Smooth muscle cell of the brain vasculature (primary cell): ENCODE measurements at places on chromosomes 3 and 15.

DNA sequence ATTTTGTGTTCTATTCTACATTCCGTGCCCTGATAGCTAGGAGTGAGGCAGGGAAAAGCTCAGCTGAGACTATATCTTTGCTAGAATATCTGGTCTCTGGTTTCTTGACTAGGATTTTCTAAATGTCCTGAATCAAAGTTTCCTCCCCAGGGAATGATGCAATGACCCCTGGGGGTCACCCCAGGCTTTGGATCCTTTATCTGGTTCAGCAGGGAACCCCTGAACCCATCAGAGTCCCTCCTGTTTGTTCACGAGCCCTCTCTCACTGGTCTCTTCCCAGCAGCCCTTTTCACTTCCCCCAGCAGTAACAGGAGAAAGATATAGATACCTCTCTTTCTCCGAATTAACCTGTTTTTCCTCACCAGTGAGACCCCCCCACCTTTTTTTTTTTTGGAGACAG, 14.3 kb downstream of the TM2D3 start:
- no peak for DNase-seq

- no peak for DNase-seq
These were observed 94.3 kb downstream of the SQOR start for GRCh38 chr15:45729141-45729540.

DNA sequence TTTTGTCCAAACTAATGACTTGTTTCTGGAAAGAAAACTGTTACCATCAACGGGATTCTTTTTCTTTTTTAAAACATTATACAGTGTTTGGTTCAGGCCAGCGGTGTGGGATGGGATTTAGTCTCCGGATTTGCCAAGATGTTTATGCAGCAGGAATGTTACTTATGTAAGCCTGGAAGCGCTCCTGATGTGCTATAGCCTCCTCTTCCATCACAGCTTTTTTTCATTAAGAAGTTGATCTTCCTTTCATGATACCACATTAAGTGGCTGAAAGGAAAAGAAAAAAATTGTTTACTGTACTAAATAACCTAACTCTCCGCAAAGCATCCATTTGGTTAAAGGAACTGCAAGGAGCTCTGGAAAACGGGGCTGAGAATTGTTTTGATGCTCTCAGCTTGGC, 120.5 kb upstream of the ALDH1A3 start:
- no peak for DNase-seq

GRCh38 chr3:177451301-177451750, 254.0 kb upstream of the TBL1XR1 start:
- no peak for DNase-seq

DNA sequence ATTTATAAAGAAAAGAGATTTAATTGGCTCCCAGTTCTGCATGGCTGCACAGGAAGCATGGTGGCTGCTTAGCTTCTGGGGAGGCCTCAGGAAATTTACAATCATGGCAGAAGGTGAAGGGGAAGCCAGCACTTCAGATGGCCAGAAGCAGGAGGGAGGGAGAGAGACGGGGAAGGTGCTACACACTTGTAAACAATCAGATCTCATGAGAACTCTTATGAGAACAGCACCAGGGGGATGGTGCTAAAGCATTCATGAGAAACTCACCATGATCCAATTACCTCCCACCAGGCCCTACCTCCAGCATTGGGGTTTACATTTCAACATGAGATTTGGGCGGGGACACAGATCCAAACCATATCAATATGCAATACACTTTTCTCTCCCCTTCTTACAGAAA, 73.7 kb downstream of the ECT2 start:
- no peak for DNase-seq

GRCh38 chr15:88684345-88684744, 45.5 kb downstream of the ISG20 start:
- no peak for DNase-seq

- DNase-seq, result no peak
These were observed 36.2 kb downstream of the FAM174B start for GRCh38 chr15:92619145-92620101.

- DNase-seq, result no peak
These were observed 304.8 kb upstream of the CTDSPL start for GRCh38 chr3:37556789-37557301.

GRCh38 chr3:14137445-14137844, 12.6 kb downstream of the TMEM43 start:
- no peak for DNase-seq

GRCh38 chr15:45386974-45387373, 8.6 kb upstream of the GATM start:
- DNase-seq, result no peak

- no peak for DNase-seq
These were observed 541.7 kb upstream of the MDFIC2 start for GRCh38 chr3:70854108-70854507.

GRCh38 chr3:47440131-47440530, 35.6 kb downstream of the SCAP start:
- no peak for DNase-seq

DNA sequence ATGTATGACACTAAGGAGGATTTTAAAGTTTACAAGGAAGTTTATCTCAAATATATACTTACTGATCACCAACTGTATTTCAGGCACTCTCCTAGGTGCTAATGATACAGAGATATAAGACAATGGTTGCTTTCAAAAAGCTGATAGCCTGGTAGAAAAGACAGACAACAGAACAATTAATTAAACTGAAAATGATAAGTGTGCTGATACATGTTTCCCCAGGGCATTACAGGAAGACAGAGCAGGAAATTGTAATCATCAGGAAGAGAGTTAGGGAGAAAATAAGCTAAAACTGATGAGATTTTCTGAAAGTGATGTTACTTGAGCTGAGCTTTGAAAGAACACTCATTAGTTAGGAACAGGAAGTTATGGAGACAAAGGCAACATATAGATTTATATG, 229.7 kb downstream of the RSRC1 start:
- no peak for DNase-seq

DNA sequence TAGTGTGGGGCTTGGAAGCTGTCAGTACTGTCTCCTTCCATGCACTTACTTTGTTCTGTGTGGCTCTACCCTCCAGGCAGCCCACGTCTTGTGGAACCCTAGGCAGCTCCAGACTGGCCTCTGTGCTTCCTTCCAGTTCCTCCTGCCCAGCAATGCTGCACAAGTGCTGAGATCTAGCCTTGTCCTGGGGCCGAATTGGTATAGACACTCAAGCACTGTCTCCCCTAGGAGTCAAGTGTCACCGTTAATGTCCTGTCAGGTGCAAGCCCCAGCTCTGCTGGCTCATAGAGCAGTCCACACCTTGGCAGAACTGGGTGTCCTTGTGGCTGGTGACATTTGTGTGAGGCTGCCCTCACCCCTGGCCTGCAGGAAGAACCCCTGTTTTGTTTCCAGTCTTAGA, 130.1 kb downstream of the EEFSEC start:
- no peak for DNase-seq

DNA sequence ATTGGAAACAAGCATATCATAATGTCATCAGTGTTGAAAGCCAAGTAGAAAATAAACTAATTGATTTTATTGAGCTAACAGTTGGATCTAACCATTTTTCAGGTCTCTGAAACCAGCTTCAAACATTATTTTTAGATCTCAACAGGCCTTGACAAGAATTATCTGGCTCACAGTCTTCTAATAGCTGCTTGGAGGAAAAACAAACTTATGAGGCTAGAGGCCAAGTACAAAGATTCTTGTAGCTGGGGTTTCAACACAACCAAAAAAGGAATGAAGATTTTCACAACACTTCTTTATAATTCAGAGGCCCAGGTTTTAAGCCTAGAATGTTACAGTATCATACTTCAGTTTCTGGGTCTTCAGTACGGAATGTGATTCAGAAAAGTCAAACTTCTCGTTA, 3.7 kb downstream of the SETMAR start:
- DNase-seq, result no peak

GRCh38 chr15:66858423-66859207, 156.6 kb downstream of the SMAD6 start:
- no peak for DNase-seq

- peak; percentile 49 for DNase-seq
These were observed 25.6 kb upstream of the GPR171 start for GRCh38 chr3:151228666-151229040.

DNA sequence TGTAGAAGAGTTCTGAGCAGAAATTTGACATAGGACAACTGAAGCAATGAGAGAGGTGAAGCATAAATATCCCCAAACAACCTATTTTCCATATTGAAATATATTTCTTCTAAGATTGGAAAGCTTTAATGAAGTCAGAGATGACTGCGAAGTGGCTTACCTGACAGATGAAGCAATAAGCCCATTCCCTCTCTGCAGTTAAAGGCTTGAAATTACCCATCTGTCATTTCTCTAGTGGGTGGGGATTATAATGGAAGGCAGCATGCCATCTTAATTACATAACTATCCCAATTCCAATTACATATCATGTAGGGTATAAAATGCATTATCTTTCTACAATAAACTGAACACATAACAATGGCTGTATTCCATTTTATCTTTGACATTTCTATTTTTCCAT, 1070.5 kb downstream of the SI start:
- DNase-seq, result no peak

DNA sequence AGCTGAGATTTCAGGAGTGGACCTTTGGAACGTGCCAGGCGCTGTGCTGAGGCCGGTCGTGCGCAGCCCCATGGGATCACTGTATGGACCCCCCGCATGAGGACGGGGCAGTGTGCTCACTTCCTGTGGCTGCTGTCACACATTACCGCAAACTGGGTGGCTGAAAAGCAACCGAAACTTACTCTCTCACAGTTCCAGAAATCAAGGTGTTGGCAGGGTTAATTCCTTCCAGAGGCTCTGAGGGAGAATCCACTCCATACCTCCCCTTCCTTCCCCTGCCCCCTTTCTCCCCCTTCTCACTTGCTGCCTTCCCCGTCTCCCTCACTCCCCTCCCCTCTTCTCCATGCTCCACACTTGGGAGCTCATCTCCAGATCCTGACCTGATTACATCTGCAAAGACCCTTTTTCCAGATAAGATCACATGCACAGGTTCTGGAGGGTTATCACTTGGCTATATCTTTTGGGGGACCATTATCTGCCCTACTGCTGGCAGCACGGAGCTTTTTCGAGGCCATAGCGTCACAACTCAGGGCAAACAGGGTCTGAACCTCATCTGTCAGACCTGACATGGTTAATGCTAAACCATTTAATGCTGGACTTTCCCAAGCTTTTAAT, 41.2 kb downstream of the KLF13 start:
- DNase-seq, result no peak

DNA sequence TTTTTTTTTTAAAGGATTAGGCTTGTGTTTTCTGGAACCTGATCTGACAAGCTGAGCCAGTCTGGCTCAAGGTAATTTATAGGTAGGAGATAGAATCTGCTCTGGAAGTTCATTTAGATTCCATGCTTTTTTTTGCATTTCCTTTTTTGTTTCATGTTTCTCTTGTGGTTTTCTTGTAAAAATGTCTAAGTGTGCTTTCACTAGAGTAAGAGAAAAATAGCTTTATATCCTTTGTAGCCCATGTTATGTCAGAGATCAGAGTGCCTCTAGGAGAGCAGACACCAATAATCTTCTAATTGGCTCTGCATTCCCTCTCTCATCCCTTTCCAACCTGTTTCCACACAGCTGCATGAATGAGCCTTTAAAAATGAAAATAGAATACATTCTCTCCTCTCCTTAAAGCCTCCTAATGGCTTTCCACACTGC, 389.8 kb upstream of the KCNMB2 start:
- no peak for DNase-seq

DNA sequence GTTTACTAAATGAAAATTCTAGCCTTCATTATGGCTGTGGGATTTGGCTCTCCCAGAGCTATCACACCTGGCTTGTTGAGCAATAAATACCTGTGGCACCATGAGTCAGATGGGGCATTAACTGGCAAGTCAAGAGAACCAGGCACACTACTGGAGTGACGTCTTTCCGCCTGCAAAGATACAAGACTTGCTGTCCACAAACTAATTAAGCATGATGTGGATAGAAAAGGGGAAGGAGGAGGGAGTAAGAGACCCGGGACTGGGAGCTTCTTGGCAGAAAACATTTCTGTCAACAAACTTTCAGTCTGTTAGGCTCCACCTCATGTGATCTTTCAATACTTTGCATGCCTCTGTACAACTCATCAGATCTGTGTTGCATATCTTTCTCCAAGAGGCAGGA, 56.5 kb downstream of the CLDN1 start:
- DNase-seq, result no peak

GRCh38 chr3:1103525-1103924, 10.7 kb downstream of the CNTN6 start:
- no peak for DNase-seq

GRCh38 chr3:56980798-56981390, 79.6 kb upstream of the SPATA12 start:
- DNase-seq, result no peak
